ENCODE measurements at places on chromosomes 4 and X. TPM values are rescaled to one million over a fixed set of nuclear protein-coding genes. Genes with fewer than 3 reads are reported as not detected.

DNA sequence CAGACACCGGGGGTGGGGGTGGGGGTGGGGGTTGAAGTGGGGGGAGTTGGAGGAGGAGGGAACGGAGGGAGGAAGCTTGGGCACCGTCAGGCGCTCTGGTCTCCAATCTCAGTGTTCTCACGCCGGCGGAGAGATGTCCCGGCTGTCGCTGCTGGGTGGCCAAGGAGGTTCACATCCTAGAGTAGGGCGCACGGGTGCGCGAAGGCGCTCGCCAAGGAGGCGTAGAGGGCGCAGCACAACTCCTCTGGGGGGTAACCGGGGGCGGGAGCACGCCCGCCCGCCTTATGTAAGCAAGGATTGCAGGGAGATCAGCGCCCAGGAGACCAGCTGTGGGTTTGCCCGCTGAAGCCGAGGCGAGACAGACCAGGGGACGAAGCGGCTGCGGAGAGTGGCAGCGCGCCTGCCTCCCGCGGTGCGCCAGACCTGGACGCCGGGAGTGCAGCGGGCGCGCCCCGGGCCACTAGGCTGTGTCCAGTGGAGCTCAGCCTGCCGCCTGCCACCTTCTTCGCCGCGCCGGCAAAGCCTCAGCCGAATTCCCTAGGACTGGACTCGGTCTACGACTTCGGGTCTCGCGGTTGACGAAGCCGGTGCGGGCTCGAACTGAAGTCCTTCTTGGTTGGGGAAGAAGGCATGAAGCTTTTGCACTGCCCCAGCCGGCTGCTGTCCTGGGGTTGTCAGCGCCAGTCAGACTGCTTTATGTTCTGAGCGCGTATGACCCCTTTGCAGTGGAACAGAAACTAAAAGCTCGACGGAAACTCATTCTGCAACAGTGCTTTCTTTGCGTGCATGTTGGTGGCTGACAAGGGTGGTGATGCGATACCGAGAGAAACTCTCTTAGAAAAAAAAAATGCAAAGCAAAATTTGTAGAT, 707 bp upstream of the UNC5C start:
- peak; percentile 36 for DNase-seq

The PPP4R3C gene
- total RNA-seq = not detected

DNA sequence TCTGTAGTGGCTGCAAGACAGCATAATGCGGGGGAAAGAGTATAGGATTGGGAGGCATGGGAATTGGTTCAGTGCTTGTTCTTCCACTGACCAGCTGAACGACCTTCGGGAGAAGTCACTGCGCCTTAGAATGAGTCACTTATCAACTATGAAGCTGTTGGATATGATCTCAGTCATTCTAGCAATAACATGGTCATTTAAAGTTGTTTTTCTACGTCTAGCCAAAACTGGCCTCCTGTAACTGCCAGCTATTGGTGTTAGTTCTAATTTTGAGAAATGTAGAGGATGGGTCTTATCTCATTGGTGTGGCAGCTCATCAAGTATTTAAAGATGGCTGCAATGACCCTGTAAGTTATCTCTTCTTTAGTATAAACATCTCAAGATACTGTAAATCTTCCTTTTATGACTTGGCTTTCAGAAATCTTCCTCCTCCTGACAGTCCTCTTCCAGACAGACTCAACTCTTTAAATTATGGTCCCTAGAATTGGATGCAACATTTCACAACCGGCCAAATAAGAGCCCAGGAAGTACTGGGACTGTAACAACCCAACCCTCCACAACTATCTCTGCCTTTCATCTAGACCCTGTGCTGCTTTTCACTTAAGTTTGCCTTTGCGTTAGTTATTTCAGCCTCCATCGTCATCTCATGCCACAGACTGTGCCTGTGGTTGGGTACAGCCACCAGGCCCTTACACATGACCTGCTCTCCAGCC, 243.3 kb downstream of the CBR4 start:
- no peak for DNase-seq

The RAB41 gene
- total RNA-seq = not detected

The RPS6KA6 gene
- total RNA-seq = 7.8 TPM

The KCTD8 gene
- not detected for total RNA-seq

DNA sequence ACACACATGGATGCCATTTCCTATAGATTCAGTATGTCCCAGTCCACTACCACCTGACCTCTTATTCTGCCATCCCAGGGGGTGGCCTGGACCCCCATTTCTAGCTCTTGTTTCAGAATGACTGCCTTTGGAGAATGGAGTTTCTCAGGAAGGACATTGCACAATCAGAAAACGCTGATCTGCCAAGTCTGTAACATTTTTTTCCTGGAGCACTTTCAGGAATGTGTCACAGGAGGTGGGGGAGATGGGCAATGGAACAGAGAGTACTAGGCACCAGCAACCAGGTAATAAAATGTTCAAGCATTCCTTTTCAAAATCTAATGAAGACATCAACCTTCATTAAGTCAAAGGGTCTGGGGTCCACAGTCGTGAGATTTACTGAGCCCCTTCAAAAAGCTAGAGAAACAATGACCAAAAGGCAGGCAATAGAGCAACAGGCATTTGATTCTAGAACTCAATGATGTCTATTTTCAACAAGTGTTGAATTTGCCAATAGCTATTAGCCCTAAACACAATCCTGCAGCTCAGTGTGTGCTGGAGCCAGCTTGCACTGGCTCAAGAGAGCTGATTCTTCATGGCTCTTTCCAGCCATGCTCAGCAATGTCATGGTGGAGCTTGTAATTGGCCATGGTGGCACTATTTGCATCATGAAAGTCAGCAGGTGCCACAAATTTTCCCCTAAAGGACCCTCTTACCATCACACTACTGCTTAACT, 87.1 kb downstream of the KDR start:
- no peak for DNase-seq

The SERTM2 gene
- total RNA-seq = 0.11 TPM

The TMEM156 gene
- not detected for total RNA-seq

The RBM46 gene
- total RNA-seq = not detected

The GLRB gene
- total RNA-seq = 8.4 TPM

GRCh38 chr4:183897193-183897592, 7.9 kb upstream of the STOX2 start:
- DNase-seq = no peak

DNA sequence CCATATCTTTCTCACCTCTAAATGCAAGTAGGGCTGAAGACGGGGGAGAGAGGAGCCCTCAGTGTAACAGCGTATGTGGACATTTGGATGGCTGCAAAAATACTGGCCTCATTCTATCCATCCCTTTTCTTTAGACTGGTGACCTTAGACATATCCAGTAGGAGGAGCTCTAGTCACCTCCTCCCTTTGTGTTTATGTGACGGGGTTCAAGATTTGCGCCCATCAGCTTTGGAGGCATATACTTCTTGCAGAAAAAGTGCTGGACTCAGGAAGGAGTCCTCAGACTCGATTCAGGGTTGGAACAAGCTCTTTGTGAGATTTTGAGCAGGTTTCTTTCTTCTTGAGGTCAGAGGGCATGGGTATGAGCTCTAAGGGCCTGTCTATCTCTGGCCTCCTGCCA, 86.2 kb downstream of the MAMLD1 start:
- no peak for DNase-seq

The PAGE2 gene
- not detected for total RNA-seq

DNA sequence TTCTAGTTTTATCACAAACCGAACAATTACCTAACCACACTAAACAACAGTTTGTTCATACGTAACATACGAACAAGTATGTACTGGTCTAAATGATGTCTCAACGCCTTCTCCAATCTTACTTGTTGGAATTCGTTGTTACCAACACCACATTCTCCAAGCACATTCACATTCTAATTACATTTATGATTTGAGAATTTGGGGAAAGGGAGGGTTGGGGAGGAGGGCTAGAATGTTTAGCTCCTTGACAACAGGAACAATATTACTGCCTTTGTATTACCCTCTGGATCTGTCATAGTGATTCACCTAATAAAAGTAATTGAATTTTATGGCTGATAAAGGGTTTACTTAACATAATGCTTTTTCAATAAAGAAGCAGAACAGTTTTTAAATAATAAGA, 24.4 kb downstream of the LCORL start:
- DNase-seq = no peak

DNA sequence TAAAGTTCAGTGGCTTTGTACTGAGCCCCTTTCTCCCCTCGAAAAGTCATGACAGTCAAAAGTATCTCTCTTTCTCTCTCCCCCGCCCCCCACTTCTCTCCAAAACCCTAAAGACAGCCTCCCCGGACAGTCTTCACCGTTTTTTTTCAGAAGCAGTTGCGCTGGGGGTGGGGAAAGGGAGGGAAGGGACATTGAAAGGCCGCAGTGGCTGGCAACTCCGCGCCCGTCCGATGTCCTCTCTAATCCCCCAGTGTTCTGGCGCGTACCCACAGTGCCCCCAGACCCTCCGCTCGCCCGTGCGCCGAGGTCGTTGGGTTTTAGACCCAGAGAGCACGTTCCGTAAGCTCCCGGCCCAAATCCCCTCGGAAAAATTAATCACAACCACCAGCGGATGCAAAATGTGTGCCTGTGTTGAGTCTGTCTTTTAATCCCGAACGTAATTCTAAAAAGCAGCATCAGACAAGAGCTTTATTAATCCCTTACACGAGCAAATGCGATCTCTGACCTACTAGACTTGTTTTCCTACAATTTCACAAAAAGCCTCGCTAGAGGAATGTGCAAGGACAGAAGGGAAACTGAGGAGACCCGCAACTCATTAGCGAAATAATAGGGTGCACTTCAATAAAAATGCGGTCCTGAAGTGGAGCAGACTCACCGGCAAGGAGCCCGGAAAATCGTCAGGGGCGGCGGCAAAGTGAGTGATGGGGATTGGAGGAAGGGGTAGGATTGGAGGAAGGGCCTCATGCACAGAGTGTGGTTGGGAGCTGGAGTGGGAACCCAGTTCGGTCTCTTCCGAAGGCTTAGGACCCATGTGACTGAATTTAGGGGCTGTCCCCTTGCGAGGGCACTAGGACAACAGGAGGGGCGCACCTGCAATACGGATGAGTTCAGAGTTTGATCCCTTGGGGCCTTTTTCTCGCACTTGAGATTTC, 12.2 kb upstream of the PRDM8 start:
- no peak for DNase-seq

GRCh38 chr4:74218201-74218600, 60.3 kb downstream of the MTHFD2L start:
- no peak for DNase-seq

DNA sequence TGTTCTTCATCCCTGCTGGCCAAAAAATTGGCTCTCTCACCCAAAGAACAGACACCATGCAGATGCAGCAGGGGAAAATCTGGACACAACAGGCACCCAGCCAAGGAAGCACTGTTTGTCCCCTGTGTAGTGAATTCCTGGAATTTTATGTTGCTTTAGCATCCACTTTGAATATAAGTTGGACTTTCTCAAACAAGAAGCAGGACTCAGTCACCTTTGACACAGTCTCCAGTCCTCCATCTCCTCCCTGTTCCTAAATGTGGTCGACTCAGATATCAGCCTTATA, 11.8 kb downstream of the ZNF182 start:
- DNase-seq = no peak

The FRMPD3 gene
- total RNA-seq = 1.8 TPM

The PGAM4 gene
- not detected for total RNA-seq

DNA sequence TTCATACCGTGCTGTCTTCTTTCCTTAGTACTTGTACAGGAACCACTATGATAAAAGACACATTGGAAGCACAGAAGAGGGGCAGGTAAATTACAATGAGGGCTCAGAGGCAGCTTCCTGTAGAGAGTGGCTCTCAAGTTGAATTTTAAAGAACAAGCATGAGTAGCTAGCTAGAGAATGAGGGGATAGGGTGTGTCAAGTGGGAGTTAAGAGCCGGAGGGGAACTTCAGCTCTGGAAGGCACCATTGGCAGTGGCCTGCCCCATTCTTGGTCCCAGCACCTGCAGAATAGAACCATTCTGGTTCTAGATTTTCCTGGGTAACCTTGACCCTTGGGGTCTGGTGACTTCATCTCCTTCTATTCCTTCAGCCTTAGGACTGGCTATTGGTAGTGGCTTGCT, 34.0 kb upstream of the JADE1 start:
- no peak for DNase-seq

- no peak for DNase-seq
These were observed 77.4 kb upstream of the MID1 start for GRCh38 chrX:10697616-10698317.

DNA sequence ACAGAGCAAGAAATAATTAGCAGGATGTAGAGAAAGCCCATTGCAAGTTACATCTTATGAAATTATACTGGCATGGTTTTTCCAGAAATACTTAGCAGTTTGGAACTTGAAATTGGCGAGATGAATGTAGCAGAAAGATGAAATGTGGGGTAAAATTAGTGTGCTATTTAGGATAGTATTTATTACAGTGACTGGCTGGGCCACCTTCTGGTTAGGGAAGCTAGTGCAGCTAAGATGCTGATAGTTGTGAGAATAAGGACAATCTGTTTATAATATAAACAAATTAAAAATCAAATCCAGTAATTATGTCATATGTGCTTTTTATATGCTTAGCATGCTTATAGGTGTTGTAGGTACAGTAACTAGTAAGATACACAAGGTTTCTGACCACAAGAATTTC, 74.8 kb downstream of the IL15 start:
- no peak for DNase-seq

DNA sequence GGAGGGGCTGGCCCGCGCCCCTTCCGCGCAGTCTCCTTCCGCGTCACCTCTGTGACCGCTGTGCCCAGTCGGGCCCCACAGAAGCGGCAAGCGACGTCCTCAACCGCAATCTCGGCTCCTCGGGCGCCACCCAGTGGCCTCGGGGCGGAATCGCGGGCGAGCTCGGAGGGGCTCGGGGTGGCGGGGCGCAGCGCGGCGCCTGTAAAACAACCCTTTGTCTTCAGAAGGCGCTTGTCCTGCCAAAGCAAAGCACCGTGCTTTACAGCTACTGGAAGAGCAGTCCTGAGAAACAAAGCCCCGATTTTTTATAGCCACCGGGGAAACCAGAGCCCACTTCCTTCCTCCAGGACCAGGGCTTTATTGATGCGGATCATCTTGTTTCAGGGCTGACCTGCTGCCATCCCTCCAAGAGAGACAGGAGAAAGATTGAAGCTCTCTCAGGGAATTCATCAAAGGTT, 37.3 kb upstream of the CDKN2AIP start:
- peak; percentile 100 for DNase-seq

The ANOS1 gene
- 18.8 TPM for total RNA-seq

The ERVMER34-1 gene
- total RNA-seq = 3.3 TPM

DNA sequence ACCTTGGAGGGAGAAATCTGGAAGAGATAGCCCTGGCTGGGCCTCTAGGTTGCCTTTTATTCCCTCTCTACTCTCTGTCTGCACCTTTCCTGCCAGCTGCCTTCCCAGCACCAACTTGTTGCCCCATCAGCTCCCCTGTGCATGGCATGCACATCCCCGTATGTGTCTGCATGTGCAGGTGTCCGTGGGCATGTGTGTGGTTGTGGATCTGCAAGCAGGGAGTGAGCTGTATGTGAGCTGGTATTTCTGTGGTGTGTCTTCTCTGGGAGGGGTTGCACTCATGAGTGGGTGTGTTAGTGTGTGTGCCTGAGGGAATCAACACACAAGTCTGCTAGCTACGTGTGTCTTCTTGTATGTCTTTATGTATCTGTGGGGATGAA, 9.9 kb downstream of the L1CAM start:
- DNase-seq = no peak

DNA sequence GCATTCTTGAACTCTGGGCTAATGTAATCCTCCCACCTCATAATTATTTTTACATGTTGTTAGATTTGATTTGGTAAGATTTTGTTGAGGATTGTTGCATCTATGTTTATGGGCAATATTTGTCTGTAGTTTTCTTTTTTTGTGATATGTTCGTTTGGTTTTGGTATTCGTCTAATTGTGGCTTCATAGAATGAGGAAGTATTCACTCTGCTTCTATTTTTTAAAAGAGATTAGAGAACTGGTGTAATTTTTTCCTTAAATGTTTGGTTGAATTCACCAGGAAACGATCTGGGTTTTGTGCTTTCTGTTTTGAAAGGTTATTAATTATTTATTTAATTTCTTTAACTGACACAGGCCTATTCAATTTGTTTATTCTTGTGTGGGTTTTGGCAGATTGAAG, 161.2 kb upstream of the NUDT6 start:
- DNase-seq = no peak

The ANKRD50 gene
- 29.3 TPM for total RNA-seq

All from neural crest cell (in vitro differentiated cells).